ENCODE measurements at places on chromosomes 1 and 21.

DNA sequence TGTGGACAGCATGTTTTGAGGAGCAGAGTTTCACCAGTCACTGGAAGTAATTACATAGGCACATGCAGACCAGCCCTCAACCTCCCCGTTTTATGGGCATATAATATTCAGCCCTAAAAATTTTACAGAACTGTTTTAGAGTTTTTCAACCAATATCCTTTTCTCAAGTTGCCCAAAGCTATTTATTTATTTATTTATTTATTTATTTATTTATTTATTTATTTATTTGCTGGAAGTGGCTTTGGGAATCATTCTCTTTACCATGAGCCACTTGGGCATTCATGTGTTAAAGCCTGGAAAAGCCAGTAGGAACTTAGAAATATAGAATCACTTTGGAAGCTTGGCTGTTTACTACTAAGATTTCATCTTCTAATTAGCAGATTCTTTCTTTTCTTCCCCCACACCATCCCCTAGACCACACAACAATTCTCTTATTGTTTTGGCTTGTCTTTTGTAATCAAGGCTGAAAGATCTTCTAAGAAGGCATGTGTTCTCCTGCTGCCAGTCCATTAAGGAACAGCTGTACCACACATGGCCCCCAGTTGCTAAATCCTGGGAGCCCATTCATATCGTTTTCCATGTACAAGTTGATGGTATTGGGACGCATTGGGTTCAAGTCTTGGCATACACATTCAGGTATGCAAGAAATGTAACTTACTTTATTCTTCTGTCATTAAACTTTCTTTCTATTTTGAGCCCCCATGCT is 220.0 kb downstream of the PAPPA2 start:
- DNase-seq: no peak

DNA sequence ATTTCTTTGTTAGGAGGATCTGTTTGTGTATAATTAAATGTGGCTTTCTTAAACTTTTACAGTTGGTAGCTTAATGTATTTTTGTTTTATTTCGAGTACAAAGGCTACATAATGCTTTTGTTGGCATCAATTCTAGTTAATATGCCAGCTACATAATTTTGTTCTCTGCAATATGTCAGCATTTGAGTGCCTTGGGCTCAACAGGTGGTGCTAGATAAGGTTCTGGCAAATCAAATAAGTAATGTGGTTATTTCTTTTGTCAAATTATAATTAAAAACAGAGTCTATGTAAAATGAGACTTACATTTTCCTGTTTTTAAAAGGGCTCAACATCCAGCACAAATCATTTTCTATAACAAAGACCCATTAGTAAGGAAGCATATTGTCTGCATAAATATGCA is 410.6 kb upstream of the NR5A2 start:
- no peak for DNase-seq

GRCh38 chr1:226542623-226543103 is 5.9 kb upstream of the STUM start:
- no peak for DNase-seq

- no peak for DNase-seq
Observed at GRCh38 chr1:38790422-38791163, 69.0 kb downstream of the RRAGC start.

DNA sequence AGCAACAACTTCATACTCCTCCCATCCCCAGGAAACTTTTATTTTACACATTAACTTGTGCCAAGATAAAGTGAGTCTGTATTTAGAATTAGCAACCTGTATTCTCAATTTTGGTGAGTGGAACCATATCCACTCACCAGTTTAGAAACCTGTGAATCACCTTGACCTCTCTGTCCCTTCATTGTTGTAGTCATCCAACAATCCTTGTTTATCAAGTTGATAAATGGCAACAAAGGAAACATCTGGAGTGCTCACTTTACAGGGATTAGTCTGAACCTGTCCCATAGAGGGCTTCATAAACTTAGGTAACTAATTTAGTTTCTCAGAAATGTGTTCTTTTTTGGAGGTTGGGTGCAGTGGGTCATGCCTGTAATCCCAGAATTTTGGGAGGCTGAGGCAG is 3.9 kb upstream of the CLSPN start:
- DNase-seq: no peak

DNA sequence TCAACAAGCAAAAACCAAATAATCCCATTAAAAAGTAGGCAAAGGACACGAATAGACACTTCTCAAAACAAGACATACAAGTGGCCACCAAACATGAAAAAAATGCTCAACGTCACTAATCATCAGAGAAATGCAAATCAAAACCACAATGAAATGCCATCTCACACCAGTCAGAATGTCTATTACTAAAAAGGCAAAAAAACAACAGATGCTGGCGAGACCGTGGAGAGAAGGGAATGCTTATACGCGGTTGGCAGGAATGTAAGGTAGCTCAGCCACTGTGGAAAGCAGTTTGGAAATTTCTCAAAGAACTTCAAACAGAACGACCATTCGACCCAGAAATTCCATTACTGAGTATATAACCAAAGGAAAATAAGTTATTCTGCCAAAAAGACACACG is 145.1 kb upstream of the EDN2 start:
- no peak for DNase-seq

DNA sequence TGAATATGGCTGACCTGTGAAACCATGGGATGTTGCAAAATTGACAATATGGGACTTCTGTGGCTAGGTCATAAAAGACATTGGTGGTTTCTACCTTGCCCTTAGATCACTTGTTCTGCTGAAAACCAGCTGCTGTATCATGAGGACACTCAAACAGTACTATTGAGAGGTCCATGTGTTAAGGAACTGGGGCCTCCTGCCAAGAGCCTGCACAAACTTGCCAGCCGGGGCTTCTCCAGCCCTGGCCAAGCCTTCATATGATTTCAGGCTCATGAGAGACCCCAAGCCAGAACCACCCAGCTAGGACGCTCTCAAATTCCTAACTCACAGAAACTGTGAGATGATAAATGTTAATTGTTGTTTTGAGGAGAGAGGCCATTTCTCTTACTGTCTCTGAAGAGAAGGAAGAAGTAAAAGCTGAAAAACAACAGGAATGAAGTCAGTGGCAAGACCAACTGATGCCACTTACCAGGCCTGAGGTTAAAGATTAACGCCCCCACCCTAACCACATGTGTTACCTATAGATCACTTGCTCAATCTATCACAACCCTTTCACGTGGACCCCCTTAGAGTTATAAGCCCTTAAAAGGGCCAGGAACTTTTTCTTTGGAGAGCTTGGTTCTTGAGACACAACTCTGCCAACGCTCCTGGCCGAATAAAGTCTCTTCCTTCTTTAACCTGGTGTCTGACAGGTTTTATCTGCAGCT is 3.9 kb upstream of the PITHD1 start:
- DNase-seq: no peak

GRCh38 chr21:25107708-25108107 is 499.6 kb downstream of the MRPL39 start:
- no peak for DNase-seq

GRCh38 chr21:44263221-44263760 is 1.6 kb upstream of the DNMT3L start:
- no peak for DNase-seq

DNA sequence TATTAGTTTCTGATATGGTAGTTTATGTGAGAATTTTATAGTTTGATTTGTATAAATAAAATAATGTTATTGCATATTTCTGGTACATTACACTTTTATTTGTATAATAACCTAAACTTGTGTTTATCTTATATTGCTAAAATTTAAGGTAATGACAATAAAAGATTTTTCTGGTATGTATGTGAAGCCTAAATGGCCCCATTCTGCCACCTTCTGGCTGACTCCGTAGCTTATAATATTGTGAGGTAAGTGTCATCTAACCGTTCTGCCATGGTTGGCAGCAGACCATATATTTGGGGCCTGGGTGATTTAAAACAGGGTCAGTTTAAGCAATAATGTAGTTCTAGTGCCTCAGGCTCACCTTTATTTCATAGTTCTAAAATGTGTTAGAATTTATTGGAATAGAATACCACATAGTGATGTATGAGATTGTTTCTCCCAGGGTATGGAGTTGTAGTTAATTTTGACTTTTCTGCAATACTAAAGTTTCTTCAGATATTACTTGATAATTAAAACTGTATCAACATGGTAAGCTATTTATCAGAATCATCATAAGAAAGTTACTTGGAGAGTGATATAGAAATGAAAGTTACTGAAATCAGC is 21.2 kb upstream of the PRKACB start:
- peak; percentile 17 for DNase-seq

DNA sequence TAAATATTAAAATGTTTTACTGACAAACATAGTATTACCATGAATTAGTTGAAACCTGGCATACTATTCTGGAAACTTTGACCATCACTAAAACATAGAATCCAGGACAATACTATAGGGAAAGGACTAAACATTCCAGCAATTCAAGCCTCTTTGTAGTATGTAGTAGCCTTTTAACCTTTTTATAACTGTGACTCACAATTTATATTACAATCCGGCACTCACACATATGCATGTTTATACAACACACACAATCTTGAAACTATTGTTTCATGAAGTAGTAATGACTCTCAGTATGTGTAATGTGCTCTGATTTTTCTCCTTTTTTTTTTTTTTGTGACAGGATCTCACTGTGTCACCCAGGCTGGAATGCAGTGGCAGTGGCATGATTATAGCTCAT is 64.3 kb downstream of the ANKRD13C start:
- no peak for DNase-seq

- DNase-seq: no peak
Observed at GRCh38 chr1:116722016-116722838, 32.0 kb upstream of the CD2 start.

DNA sequence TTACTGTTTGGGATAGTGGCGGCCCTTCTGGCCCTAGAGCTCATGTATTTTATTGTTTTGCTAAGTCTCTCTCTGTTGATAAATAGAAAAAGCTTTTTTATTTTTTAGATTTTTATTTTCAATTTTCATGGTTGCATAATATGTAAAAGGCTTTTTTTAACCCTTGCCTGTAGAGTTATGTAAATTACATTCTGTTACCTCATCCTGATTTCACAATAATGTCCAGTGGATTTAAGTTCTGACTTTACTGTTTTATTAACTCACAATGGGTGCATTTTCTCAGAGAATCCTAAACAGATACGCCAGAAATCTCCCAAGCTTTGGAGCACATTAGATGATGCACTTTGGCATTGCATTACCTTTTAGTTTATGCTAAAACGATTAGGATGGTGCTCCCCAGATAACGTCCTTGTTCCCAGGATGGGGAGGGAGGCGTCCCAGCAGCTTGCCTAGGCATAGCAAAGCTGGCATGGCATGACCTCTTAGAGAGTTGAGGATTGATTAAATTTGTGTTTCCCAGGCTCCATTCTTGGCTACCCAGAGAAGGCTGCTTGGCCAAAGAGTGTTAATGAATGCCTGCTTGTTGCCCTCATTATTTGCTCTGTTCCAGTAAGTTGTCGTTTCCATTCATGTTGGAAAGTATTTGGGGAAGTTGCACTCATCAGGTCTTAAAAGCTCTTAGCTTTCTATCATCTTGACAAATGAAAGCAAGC is 17.1 kb downstream of the UTP25 start:
- no peak for DNase-seq

DNA sequence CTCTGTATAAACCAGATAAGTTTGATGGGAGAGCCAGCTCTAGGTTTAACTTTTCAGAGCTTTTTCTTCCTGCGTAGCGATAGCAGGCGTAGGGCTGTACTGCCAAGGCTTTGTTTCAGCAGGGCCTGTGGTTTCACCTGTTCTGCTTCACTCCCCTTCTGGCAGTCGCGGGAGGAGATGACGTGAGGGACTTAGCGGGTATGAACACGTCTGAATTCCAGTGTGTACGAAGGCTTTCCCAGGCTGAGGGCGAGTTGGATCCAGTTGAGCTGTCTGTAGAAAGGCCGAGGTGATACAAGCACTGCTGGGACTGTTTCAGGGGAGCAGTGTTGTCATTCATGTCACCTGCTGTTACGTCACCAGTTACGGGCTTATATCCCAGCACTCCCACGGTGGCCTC is 21.2 kb downstream of the PEX14 start:
- no peak for DNase-seq

DNA sequence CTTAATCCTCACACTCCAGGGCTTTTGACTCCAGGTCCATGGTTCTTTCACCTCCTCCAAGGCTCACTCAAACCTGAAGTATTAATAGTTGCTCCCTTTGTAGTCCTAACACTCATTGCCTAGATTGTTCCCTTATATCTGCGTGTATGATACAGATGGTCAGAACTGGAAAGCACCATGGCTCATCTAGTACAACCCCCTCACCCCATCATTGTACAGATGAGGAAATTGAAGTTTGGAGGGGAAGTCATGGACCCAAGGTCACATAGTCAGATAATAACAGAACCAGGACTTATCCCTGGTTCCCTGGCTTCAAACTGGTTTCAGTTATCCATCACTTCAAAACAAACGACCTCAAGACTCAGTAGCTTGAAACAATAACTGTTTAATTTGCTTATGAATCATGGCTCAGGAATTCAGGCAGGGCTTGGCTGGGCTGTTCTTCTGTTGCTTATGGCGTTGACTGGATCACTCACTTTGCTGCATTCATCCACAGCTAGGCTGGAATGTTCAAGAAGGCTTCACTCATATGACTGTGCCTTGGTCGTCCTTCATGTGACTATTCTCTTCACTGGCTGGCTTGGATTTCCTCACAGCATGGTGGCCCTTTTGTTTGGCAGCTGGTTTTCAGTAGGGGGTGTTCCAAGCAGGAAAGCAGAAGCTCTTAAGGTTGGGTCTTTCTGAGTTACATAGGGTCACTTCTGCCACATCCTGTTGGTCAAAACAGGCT is 5.0 kb downstream of the NOS1AP start:
- DNase-seq: no peak

DNA sequence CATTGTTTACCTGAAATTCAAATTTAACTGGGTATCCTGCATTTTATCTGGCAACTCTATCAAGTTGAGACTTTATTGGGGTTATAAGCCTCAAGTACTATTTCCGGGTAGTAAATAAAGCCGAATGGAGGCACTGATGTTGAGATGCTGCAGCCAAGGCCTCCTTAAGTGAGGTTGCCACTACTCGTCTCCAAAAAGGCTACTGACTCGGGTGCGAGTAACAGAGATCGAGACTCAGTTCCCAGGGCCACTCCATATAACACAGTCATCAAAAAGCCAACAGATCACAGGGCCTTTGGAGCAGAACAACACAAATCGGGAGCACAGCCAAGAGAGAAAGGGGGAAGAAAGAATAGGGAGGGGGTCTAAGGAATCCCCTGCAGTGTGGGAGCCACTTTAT is 524 bp downstream of the COPA start:
- DNase-seq: no peak

- no peak for DNase-seq
Observed at GRCh38 chr1:23466423-23466989, 17.5 kb downstream of the ASAP3 start.

DNA sequence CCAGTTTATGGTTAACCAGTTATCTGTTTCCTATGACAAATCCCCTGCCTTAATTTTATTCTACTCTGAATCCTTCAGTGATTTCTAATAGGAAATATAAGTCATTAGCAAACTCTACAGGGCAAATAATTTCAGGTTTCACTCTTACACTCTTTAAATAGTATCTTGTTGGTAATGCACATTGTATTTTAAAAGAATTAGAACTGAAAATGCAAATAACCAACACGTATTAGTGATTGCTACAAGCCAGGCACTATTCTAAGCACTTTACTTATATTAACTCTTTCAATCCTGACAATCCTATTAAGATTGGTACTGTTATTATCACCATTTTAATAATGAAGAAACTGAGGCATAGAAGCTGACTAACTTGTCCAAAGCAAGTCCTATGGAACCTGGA is 48.3 kb upstream of the LHX8 start:
- DNase-seq: no peak

GRCh38 chr1:97245026-97245425 is 523.4 kb downstream of the PTBP2 start:
- DNase-seq: no peak

- no peak for DNase-seq
Observed at GRCh38 chr1:5747426-5748285, 244.6 kb downstream of the NPHP4 start.

- no peak for DNase-seq
Observed at GRCh38 chr1:19080721-19081120, 124.2 kb upstream of the IFFO2 start.

Data from stimulated activated CD8-positive, alpha-beta memory T cell treated with anti-CD3 and anti-CD28 coated beads, Interleukin-7, amount 100 ng/mL, for 1 hour (primary cell).